ENCODE measurements at places on chromosomes 2 and 18.

DNA sequence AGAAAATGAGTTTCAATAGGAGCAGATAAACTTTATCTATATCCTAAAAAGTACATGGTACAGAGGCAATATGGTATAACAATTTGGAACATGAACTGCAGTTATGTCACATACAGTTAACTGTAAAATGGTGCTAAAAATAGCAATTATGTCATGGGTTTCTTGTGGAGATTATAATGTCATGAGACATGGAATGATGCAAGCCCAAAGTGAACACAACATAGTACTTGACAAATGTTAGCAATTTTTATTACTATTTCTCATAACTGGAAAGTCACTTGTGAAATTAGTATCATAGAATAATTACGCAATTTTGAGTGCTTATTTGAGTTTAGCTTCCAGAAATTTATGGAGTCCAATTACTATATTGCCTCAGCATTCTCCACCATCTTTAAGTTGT, 1263.4 kb downstream of the DSC3 start:
- DNase-seq = no peak

DNA sequence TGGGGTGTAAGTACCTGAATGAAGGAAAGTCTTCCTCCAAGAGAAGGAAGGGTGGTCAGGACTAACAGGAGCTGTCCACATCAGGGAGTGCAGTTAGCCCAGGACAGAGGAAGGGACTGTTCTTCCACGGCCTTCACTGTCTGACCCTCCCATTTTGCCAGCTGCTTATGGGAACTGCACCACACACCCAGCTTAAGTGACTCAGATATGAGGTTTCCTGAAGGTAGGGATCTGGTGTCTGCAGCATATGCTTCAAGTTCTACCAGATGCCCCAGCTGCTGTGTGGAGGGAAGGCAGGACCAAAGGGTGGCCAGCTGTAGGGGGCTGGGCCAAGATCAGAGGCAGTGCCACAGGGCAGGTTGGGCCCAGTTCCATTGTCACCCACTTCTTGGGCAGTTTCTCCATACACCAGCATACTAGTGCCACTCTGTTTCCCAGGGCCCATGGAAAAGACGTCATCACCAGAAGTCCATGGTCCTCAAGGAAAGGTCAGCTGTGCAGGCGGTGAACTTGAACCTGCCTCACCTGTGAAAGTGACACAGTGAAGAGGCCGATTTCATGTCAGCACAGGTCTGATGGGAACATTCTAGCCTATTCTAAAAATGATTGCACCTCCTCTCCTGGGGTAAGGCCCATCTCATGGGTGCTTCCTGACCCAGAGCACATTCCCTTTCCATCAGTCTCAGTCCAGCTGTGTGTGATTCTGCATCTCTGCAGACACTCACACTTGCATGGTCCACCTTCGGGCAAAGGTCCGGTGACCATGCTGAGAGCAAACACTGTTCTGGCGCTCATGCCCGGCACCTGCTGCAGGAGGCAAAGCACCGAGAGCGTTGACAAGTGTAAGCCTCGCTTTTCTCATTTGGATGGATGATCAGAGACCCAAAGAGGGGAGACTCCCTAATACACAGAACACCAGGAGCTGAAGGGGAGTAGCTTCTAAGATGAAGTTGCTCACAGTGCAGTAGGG, 68.0 kb downstream of the ACAA2 start:
- no peak for DNase-seq

GRCh38 chr18:23529604-23530003, 26.3 kb downstream of the RMC1 start:
- no peak for DNase-seq

- DNase-seq = no peak
Measured at GRCh38 chr2:14387332-14387731, 245.2 kb upstream of the LRATD1 start.

- no peak for DNase-seq
Measured at GRCh38 chr2:49224426-49225010, 70.2 kb upstream of the FSHR start.

DNA sequence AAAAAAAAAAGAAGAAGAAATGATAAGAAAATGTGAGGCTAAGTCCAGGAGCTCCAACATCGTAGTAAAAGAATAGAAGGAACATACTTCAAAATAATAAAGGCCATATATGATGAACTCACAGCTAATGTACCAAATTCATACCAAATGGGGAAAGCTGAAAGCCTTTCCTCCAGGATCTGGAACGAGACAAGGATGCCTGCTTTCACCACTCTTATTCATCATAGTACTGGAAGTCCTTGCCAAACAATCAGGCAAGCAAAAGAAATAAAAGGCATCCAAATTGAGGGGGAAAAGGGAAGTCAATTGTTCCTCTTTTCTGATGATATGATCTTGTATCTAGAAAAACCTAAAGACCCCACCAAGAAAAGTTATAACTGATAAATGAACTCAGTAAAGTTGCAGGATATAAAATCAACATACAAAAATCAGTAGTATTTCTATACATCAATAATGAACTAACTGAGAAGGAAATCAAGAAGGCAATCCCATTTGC, 170.6 kb downstream of the METTL4 start:
- no peak for DNase-seq

- no peak for DNase-seq
Measured at GRCh38 chr2:65357095-65357958, 75.1 kb downstream of the SPRED2 start.

Measured in CD4-positive, alpha-beta T cell (primary cell).